ENCODE measurements at places on chromosomes 1 and 21. TPM values are rescaled to one million over a fixed set of nuclear protein-coding genes. Genes with fewer than 3 reads are reported as not detected.

PHGDH gene
- 29.4 TPM for total RNA-seq

ASAP3 gene
- total RNA-seq: 38.6 TPM

OBSCN gene
- 317 TPM for total RNA-seq

FCRL2 gene
- total RNA-seq: not detected

EPHA10 gene
- total RNA-seq: 0.22 TPM

PRR9 gene
- 1.2 TPM for total RNA-seq

CDA gene
- total RNA-seq: 6.6 TPM

HES4 gene
- 68.4 TPM for total RNA-seq

GRCh38 chr1:208093754-208094719 lies 150.1 kb downstream of the PLXNA2 start:
- DNase-seq: peak; percentile 71

DNA sequence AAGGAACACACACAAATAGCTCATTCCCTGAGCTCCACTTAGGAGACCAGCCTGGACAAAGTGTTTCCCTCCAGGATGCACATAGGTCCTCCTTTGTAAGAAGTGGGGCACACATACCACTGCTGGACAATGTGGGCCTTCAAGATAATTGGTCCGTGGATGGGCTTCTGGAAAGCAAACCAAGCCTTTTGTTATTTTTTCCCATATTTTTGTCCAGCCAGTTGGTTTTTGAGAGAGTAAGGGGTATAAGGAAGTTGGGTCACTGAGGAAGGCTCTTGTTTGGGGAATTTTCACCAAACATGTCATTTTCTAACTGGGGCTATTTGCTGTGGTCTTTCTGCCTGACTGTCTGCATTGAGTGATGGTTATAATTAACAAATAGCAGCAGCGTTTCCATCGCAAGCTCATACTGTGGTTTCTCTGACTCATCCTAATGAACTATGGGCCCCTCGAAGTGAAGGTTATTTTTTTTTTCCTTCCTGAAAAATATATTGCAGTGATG lies 306.3 kb upstream of the DUSP10 start:
- DNase-seq: no peak

- DNase-seq: no peak
Observed at GRCh38 chr1:67213164-67213563, 46.9 kb downstream of the IL23R start.

GRCh38 chr1:231940701-231941100 lies 314.1 kb downstream of the DISC1 start:
- DNase-seq: no peak

DNA sequence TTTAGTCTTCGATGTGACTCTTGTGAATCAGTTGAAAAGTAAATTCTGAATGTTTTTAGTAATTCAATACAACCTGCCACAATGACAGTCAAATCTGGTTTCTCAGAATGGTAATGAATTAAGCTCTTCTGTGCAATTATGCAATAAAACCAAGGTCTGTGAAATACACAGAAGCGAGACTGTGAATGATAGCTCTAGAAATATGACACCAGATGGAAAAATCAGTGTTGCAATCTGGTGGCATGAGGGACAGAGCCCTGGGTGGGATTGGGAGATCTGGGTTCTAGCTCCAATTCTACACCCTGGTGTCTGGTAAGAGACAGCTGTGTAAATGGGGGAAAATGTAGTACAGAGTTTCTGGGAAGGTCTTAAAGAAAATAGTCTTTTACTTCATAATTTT lies 586.4 kb upstream of the ZRANB2 start:
- DNase-seq: no peak

DNA sequence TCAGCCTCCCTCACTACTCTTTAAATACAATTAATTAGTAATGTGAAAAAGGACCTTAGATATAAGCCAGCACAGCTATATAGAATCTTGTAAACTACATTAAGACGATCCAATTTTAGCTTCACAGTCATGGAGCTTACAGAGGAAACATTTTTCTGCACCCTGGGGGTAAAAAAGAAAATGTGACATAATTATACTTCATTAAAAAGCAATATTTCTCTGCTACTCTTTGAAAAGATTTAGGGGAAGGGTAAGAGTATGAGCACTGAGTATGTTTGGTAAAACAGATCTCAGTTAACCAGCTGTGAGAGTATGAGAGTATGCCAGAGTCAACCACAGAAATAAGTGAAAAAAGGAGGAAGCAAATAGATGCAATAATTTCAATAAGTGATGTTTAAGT lies 1415.9 kb downstream of the PLA2G4A start:
- no peak for DNase-seq

DNA sequence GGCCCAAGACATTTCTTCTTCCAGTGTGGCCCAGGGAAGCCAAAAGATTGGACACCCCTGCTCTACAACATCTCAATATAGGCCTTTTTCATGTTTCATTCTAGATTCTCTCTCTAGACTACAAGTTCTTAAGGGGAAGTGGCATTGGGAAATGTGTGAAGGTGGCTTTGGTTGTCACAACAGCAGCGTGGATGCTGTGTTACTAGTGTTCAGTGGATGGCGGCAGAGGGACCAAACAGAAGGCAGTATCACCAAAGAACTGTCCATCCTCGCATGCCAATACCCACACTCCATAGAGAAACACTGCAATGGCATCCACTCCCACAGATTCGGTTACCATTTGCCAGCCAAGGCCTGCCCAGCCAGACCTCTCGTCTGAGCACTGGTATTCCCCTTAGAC lies 24.3 kb upstream of the IFNAR2 start:
- no peak for DNase-seq

DNA sequence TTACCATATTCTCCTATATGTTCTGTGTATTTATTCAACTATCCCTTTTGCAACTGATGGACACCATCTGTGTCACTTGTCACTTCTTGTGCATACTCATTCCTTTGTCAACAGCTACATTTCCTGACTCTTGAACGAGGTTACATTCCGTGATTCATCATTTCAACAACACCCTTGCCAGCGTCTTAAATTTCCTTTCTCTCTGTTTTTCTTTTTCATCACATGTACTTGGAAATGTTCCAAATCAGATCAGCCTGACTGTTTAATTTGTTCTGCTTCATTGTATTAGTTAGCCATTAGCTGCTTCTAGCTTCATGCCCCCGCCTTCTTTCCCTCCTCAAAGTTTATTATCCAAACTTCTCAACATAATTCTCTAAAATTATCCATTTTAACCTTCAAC lies 173.0 kb downstream of the ADGRL4 start:
- DNase-seq: no peak

DNA sequence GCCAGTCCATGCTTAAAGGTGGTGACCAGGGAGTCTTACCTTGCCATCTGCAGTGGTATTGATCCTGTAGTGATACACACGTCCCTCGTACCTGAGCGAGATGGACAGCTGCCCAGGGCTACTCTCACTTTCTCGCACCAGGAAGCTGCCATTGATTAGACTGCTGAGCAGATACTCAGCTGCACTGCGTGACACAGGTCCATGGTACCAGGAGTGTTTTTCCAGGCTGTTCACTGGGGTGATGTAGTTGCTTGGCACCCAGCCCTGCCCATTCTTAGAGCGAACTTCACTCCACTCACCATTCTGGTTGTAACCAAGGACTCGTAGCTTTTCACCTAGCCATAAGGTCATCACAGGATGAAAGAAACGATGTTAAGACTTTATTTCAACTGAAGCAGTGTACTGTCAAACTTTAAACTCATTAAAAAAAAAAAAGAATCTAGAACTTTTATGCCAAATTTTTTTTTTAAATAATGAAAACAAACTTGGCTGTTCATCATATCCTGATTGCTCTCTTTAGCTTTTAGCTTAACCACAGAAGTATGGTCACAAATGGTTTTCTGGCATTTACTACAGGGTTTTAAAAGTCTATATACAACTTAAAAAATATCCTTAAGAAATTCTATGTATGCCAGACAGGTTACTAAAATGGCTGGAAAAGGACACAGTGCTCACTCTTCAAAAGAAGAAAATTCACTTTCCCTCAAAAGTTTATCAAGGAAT lies 44.6 kb downstream of the TOR3A start:
- DNase-seq: no peak

DNA sequence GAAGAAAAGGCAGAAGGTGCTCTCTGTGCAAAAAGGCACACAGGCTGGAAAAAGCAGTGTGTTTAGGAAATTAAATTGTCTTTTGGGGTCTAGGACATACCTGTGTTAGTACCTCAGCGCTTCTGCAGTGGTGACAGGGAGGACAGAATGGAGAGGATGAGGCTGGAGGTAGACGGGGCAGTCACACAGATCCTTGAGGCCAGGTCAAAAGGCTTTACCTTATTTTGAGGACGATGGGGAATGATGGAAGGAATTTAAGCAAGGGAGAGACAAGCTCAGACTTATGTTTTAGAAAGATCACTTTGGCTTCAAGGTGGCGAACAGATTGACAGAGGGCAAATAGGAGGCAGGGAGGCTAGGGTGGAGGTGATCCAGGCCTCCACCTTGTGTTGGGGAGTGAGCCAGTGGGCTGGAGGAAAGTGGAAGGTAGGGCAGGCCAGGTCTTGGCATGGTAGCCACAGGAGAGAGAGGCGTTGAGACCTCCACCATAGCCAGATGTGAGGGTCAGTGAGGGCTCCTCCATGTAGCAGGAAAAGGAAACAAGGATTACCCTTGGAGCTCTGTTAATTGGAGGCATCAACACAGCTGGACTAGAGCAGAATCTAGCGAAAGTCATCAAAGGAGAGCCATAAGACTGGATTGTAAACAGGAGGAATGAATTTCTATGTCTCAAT lies 4.2 kb downstream of the CYP4B1 start:
- DNase-seq: no peak

- DNase-seq: no peak
Observed at GRCh38 chr21:38505654-38506523, 7.6 kb upstream of the ERG start.

- no peak for DNase-seq
Observed at GRCh38 chr1:68269637-68270430, 37.5 kb upstream of the WLS start.

- DNase-seq: no peak
Observed at GRCh38 chr1:164707868-164708331, 148.9 kb downstream of the PBX1 start.

GRCh38 chr1:23594927-23595353 lies 35.6 kb upstream of the ID3 start:
- DNase-seq: no peak

- DNase-seq: no peak
Observed at GRCh38 chr1:208857465-208857864, 613.3 kb upstream of the PLXNA2 start.

DNA sequence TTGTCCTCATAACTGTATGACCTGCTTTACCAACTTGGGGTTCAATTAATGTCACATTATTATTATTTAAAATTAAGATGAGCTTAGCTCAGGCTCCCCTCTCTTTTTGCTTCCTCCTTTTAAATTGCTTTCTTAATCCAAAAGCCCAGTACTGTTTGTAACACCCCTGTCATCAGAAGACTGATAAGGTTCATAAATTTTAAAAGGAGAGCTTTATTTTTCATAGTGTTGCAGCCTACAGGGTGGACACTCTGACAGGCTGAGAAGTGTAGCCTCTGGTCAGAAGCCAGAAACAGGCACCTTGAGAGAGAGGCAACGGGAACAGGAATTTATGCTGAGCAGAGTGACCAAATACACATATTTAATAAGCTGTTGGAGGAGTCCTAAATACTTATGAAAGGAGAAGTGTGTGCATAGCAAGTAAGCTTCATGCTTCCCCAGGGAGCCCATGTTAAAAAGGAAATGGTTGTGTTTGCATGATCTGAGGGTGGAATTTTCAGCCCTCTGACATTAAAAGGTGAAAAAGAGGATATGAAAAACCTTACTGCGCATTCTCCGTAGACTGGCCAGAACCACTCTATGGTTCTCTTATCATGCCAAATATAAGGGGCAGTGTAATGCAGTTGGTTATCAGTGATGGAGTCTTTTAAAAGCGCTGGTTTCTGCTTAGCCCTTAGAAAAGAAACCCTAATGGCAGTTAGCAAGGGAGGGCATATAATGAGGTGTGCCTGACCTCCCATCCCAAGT lies 30.5 kb upstream of the FGGY start:
- DNase-seq: no peak

- DNase-seq: no peak
Observed at GRCh38 chr1:68705466-68705865, 208.6 kb upstream of the DEPDC1 start.

DNA sequence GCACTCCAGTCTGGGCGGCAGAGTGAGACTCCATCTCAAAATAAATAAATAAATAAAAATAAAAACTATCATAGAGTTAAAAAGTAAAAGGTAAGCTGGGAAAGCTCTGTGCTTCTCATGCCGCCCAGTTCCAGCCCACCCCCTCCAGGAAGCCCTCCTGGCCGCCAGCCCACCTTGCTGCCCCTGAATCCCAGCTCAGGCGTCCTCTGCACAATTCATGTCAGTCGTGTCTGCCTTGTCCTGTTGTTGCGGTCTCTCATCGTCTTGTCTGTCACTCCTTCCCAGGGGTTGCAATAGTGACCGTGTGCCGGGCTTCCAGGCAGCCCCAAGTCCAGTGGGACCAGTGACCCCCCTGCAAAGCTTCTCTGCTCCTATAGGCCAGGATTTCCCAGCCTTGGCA lies 44.1 kb downstream of the RSPH1 start:
- no peak for DNase-seq

GRCh38 chr21:34684174-34684876 lies 15.5 kb downstream of the CLIC6 start:
- DNase-seq: no peak

- peak; percentile 81 for DNase-seq
Observed at GRCh38 chr1:201769966-201770365, 59.0 kb upstream of the IPO9 start.

All from right atrium auricular region (tissue), 2 donors.